ENCODE measurements at places on chromosomes 13 and 19.

GRCh38 chr19:28847468-28847867 lies 365.5 kb downstream of the UQCRFS1 start:
- no peak for DNase-seq

- DNase-seq, result no peak
Measured at GRCh38 chr13:84927442-84928169, 871.6 kb downstream of the SLITRK6 start.

- peak; percentile 54 for DNase-seq
Measured at GRCh38 chr19:926589-927350, 935 bp downstream of the ARID3A start.

GRCh38 chr13:110912651-110913051 lies 2.2 kb downstream of the ANKRD10 start:
- DNase-seq, result no peak

DNA sequence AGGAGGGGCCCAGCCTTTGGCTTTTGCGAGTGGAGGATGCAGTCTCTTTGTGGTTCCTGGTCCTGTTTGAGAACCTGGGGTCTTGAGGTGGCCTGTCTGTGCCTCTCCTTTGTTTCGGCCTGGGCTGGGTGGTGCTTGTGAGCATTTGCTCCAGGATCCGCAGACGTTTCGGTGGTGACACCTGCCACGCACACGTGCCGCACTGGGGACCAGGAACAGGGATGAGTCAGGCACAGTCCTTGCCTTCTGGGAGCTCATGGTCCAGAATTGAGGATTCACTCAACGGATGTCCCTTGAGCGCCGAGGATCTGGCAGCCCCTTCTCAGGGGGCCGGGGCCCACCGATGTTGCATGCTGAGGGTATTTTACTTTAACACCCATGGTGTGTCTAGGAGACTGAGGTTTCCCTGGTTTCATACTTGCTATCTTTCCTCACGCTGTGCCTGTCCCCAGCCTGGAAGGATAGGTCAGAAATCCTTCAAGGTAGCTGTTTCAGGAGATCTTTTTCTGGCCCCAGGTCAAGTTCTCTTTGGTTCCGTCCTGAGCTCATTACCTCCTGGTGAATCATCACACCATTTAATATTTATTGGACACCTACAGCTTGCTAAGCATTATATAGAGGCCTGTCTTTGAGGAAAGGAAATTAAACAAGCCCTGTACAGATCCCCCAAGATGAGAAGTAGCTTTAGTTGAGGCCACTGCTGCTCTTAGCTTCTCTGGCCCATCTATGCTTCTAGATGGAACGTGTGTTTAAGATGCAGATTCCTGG lies 5.1 kb downstream of the HDGFL2 start:
- DNase-seq, result no peak

DNA sequence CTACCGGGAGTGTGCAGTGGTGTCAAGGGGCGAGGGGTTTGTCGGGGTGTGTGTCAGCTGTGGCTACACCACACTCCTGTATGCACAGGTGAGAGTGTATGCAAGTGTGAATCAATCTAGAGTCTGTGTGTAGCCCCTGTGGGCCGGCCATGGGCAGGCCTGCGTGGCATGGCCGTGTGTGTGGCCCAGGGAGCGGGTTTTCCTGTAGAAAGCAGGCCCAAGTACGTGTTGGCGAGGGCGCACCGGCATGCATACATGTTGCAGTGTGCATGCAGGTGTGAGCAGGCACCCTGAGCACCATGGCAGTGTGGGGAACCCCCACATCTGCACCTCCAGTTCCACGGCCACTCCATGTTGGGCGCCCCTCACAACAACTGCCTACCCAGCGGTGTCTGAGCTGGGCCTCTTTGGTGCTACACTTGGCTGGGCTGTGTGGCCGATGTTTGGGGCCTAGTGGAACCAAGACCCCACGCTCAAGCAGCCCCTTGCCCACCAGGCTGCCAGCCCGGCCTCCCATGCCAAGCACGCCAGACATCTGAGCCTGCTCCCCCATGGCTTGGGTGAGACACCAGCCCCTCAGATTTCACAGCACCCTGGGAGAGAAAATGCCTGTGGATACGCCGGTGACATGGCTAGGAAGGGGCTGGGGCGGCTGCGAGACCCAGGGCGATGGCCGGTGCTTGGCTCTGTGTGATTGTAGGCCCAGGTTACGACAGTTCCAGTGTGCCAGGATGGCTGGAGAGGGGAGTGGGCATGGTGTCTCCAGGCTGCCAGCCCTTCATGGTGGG lies 2.1 kb downstream of the NFIX start:
- no peak for DNase-seq

GRCh38 chr13:112172017-112172416 lies 105.1 kb downstream of the SOX1 start:
- no peak for DNase-seq

DNA sequence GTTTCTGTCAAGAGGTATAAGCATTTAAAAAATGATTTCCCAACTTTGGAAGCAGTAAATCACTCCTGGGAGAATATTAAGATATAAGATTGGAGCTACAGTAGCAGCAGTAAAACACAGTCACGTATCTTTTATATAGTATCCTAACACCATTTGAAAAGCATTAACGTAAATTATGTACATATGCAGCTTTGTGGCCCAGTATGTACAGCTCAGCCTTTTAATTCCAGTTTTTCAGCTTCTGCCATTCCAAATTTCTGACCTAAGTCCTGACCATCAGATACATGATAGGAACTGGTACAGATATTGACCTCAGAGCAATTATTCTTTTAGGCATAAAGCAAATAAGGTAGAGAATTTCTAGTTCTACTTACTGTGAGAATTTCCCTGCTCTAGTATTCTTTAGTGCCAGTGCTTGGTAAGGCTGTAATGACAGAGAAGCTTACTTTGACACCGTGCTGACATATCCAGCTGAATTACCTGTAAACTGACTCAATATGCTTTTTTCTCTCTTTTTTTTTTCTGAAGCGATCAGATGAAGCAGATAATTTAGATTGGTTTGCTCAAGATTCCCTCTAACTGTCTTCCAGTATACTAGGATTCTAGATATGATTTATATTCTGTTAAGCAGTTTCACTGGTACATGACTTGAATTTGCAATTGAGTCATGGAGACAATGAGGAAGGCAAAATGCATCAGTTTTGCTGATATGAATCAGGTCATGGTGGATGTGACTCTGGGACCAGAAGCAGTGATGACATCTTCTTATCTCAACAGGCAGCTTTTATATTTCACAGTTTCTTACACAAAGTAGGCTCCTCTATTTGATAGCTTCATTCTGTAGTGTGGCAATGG lies 703.6 kb downstream of the SLITRK6 start:
- DNase-seq, result no peak

GRCh38 chr19:12668932-12669269 lies 2.3 kb downstream of the WDR83 start:
- DNase-seq, result peak; percentile 87

- DNase-seq, result no peak
Measured at GRCh38 chr13:80860845-80861244, 519.9 kb upstream of the SPRY2 start.

DNA sequence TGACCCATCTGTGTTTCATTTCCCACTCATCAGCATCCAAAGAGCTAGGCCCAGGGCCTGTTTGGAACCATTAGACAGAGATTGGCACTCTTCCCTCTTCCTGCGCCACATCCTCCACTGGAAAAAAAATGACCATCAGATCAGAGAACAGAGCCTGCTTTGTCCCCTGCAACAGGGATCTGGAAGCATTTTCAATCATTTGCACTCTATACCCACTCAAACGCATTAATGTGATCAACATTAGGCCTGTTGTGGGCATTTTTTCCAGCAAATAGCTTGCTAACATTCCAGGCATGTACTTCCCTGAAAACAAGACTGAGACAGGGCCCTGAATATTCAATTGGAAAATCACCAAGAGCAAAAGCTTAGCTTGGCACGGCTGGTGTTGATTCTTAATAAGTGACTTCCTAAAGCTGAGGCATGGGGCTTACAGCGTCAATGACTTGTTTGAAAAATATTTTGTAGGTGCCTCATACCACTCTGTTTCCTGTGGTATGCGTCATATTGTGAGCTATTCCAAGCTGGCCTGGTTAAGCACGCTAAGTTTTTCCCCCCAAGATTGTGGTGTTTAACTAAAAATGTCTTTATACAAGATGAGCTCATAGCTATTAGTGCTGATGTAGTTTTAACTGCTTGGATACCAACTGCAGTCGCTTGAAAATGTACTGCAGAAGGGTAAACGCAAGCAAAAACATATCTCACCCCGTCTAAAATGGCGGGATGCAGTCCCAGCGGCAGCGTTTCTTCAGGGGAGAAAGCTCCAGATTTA lies 404.4 kb downstream of the SPRY2 start:
- no peak for DNase-seq

DNA sequence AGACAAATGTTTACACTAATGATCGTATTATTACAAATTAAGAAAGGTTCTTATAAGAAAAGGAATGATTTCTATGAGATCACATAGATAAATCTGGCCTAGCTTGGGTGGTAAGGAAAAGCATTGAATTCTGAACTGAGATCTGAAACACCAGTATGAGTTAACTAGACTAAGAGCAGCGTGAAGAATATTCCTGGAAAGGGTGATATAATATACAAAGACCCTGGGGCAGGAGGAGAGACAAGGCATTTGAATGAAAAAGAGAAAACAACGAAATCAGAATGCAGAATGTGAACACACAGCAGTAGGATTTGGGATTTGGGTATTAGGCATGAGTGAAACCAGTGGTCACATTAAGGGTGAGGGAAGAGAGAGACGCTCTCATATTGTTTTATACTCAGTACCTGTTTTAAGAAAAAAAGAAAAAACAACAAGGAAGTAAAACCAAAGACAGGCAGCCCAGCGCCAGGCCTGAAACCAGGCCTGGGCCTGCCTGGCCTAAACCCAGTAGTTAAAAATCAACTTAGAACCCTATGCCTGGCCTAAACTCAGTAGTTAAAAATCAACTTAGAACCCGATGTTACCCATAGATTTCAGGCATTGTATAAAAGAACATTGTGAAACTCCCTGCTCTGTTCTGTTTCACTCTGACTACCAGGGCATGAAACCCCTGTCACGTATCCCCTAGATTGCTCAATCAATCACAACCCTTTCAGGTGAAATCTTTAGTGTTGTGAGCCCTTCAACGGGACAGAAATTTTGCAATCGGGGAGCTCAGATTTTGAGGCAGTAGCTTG lies 287.1 kb downstream of the ITGBL1 start:
- DNase-seq, result no peak

DNA sequence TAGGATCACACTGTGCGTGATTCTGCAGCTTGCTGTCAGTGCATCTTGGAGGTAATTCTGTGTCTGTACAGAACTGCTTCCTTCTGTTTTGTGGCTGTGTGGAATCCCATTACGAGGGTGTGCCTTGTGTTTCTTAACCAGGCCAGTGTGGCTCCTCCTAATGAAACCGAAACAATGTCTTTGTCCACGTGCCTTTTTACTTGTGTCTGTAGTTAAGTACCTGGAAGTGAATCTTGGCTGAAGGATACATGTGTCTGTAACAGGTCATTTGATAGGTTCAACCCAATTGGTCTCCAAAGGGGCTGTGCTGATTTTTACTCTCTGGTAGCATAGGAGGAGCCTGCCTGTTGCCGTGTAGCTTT lies 13.1 kb downstream of the NOP53 start:
- DNase-seq, result peak; percentile 15

- peak; percentile 50 for DNase-seq
Measured at GRCh38 chr19:38850976-38851621, 1.3 kb upstream of the HNRNPL start.

GRCh38 chr19:48495396-48495795 lies 16.2 kb downstream of the LMTK3 start:
- DNase-seq, result no peak

GRCh38 chr13:109510013-109510412 lies 276.4 kb downstream of the IRS2 start:
- no peak for DNase-seq

- DNase-seq, result no peak
Measured at GRCh38 chr13:95564091-95564490, 11.6 kb downstream of the CLDN10 start.

DNA sequence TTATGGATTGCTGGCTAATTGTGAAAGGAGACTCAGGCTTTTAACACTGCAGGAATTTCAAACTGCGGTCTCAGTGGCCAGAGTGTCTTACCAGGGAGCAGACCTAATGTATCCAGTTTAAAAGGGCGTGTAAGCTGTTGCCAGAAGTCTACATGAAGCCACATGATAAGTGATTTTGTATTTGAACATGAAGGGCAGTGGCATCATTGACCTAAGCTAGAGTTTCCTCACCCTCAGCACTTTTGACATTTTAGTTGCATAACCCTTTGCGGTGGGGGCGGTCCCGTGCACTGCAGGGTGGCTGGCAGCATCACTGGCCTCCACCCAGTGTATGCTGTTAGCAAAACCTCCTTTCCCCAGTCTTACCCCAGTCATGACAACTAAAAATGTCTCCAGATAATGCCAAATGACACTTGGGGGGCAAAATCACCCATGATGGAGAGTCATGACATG lies 23.7 kb upstream of the GPR18 start:
- peak; percentile 79 for DNase-seq

DNA sequence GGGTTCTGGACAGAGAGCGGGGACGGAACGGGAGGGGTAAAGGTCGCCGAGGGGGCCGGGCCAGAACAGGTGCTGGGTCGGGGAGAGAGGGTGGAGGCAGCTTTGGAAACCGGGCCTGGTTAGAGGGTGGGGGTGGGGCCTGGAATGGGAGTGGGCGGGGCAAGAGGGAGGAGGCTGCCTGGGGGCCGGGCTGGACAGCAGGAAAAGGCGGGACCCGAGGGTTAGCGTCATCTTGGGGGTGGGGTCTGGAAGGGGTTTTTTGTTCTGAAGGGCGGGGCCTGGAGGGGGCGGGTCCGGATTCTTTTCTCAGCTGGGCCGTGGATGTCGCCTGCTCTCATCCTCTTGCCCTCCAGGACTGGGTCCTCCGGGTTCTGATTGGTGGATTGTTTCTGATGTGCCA lies 4.3 kb upstream of the ZNF813 start:
- peak; percentile 17 for DNase-seq

DNA sequence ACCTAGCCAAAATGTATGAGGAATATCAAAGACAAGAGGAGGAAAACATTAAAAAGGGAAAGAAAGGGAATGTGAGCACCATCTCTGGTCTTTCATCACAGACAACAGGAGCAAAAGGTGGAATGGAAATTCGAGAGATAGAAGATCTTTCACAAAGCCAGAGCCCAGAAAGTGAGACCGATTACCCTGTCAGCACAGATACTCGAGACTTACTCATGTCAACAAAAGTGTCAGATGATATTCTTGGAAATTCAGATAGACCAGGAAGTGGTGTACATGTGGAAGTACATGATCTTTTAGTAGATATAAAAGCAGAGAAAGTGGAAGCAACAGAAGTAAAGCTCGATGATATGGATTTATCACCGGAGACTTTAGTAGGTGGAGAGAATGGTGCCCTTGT lies 217.0 kb downstream of the NBEA start:
- DNase-seq, result no peak

- no peak for DNase-seq
Measured at GRCh38 chr13:90686442-90686841, 661.0 kb upstream of the MIR17HG start.

DNA sequence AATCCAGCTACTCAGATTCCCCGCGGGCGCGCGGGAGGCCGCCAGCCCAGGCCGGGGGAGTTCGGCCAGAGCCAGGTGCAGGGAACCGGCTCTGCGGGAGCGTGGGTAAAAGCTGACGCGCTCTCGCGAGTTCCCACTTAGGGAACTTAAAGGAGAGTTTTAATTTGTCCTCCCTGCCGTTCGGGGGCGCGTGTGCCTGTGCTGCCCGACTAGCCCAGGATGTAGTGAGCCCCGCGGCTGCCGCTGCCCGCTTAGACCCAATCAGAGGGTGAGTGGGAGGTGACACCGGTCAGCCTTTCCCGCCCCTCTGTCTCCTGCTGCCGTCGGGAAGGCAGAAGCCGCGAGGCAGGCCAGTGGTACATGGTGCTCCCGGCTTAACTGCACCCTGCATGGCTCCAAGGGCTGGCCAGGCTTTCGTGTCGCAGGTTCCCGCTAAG lies 36.0 kb upstream of the NEK3 start:
- peak; percentile 78 for DNase-seq

Measured in natural killer cell (primary cell).